ENCODE measurements at places on chromosomes 1 and 21.

- DNase-seq = no peak
These were observed 21.1 kb downstream of the SMAP2 start for GRCh38 chr1:40394491-40395172.

DNA sequence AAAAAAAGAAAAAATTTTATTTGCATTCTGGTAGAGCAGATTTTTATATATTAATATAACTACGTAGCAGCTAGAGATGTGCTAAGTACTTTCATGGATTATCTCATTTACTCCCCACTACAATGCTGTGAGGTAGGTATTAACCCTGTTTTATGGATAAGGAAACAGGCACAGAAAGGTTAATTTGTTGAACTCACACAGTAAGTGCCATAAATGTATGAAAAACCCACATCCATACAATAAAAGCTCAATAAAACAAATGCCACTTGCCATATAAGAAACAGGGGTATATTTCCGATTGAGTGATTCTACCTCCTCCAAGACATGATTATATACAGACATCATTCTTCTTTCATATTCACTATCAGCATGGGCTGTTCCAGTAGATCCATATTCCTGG is 83.1 kb downstream of the INTS7 start:
- DNase-seq = no peak

DNA sequence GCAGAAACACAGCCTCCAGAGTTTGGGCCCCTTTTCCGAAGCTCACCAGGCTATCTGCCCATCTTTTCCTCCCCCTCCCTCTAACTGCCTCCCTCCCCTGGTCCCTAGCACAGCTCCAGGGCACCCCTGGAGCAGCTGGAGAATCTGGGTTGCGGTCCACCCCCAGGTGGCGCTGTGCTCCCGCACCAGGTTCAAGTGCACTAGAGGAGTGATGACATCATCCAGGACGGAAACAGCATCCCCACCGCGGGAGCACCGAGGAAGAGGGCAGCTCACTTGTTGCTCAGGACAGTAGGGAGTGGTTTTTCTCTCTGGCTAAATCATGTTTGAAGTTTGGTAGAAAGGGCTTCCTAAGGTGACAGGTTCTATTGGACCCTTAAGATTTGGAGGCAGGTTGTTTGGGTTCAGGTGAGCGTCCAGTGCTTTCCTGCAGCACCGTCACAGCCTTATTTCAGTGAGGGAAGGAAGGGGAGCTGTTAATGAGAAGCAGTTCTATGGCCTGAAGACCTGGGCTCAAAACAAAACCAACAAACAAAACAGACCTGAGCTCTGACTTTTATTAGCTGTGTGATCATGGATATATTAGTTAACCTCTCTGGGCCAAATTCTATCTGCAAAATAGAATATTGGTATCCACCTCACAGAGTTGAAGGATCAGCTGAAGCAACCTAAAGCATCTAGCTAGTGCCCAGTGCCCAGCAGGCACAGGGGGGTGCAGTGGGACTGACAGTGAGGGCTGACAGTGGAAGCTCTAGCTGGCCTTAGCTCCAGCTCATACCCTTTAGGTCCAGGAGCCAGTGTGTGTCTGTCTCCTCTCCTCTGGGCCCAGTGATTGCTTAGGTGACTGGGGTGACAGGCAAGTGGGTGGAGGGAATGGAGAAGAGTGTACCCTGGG is 7.5 kb downstream of the SHISA4 start:
- DNase-seq = peak; percentile 61

DNA sequence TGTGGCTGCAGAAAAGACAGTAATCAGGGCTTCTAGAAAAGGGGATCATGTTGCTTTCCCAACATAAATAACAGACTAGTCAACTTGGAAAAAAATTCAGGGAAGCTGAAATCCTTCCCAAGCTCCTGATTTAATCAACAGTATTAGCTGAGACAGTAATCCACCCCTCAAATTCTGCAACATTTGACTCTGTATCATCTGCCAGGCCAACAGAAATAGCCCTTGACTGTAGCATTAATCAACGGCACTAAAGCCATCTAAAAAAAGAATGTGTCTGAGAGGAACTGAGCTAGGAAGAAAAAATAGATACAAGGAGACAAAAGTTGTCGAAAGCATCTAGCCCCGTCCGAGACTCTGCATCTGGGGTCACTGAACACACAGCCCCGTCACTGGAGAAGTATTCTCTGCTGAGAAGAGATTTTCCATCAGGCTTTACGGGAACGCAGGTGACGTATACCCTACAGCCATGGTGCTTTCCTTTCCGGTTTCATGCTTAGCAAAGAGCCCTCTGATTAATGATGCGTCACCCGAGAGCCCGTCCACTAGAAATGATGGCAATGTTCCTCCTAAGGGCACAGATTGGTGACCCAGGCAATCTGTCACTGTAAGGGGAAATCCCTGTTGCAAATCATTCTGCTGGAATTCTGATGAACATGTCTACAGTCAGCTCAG is 42.1 kb upstream of the TP53BP2 start:
- no peak for DNase-seq

- DNase-seq = no peak
These were observed 5.2 kb downstream of the MFAP2 start for GRCh38 chr1:16975211-16975610.

GRCh38 chr1:150012611-150013010 is 2.1 kb upstream of the OTUD7B start:
- DNase-seq = peak; percentile 81

DNA sequence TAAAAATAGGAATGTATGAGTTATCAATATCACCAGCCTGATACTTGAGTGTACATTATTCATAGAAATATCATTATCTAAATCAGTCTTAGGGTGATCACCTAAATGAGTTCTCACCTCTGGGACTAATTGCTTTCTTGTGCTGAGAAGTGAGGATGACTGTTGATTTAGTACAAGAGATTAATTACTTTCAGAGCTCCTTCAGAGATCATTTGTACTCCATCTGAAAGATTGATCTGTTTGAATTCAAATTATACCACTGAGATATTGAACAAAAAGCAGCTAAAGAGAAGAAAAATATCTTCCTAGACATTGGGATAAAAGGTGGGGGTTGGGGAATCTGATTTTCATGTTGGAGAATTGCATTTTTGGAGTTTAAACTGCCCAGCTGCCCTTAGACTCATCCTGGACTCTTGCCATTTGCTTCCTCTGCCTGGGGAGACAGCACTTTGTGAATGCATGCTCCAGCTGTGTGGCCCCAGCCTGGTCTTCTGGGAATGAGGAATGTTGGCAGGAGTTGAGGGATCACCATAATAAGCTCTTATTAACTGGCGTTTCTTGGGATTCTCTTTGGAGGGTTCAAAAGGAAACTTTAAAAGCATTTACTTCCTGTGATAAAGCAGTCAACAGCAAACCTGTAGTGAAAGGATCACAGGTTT is 19.7 kb upstream of the PGBD2 start:
- DNase-seq = no peak

GRCh38 chr1:32623775-32624174 is 26.6 kb downstream of the ZBTB8OS start:
- no peak for DNase-seq

- no peak for DNase-seq
These were observed 135.5 kb upstream of the ERRFI1 start for GRCh38 chr1:8161546-8162105.

DNA sequence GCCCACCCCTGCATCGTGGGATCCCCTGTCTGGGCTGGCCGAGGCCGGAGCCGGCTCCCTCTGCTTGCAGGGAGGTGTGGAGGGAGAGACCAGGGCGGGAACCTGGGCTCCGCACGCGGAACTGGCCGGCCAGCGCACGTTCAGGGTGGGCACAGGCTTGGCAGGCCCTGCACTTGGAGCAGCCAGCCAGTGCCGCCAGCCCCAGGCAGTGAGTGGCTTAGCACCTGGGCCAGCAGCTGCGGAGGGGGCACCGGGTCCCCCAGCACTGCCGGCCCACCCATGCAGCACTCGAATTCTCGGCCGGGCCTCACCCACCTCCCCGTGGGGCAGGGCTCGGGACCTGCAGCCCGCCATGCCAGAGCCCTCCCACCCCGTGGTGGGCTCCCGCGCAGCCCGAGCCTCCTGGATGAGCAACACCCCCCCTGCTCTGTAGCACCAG is 422.6 kb downstream of the AMY1C start:
- no peak for DNase-seq

- no peak for DNase-seq
These were observed 51.6 kb downstream of the FAM163A start for GRCh38 chr1:179794669-179795068.

DNA sequence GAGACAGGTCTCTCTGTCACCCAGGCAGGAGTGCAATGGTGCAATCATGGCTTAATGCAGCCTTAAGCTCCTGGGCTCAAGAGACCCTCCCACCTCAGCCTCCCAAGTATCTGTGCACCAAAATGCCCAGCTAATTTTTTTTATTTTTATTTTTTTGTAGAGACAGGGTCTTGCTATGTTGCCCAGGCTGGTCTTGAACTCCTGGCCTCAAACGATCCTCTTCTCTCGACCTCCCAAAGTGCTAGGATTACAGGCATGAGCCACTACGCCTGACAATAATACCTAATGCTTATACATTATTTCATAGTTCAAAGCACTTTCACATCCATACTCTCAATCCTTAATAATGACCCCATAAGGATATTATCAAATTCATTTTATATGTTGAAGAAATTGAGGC is 48.3 kb downstream of the LUZP1 start:
- no peak for DNase-seq

- no peak for DNase-seq
These were observed 60.9 kb downstream of the PRDM2 start for GRCh38 chr1:13760921-13761320.

- no peak for DNase-seq
These were observed 109.6 kb downstream of the SLC45A1 start for GRCh38 chr1:8427493-8427892.

- DNase-seq = no peak
These were observed 40.5 kb upstream of the SCYL3 start for GRCh38 chr1:169933984-169934725.

- no peak for DNase-seq
These were observed 304.1 kb upstream of the USP24 start for GRCh38 chr1:55519276-55519675.

GRCh38 chr1:165443539-165444311 is 1.2 kb downstream of the RXRG start:
- peak; percentile 42 for DNase-seq

- DNase-seq = no peak
These were observed 33.4 kb downstream of the INKA2 start for GRCh38 chr1:111705841-111706240.

DNA sequence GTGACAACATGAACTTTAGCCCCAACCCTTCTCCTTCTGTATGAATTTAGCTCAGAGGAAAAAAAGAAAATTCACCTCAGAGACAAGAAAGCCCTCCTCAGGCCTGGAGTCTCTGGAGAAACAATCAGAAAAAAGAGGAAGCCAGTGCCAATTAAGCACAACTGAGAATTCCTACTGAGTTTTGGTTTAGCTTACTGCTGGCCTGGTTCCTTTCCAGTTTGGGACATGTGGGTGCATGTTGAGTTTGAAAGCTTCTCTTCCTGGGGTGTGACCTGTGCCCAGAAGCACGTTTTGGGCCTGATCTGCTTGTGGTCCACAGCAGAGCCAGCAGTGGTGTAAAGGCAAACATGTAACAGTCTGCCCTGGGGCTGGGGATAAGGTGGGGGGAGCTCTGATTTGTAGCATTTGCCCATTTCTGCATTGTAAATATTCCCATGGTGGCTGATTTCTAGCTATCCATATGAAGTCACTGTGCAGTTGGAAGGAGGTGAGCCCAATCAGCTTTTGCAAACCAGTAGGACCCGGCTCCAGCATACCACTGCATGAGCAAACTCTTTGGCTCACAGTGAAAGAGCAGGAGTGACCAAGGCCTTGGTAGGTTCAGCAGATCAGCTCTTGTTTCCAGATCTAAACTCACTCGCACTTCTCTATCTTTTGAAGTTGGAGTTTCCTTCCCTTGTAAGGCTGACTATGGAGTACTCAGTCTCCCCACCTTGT is 4.7 kb upstream of the THEM5 start:
- no peak for DNase-seq

- peak; percentile 30 for DNase-seq
These were observed 66.1 kb downstream of the TENT5C start for GRCh38 chr1:117671781-117672501.

- DNase-seq = no peak
These were observed 54.2 kb upstream of the TNR start for GRCh38 chr1:175797576-175797975.

DNA sequence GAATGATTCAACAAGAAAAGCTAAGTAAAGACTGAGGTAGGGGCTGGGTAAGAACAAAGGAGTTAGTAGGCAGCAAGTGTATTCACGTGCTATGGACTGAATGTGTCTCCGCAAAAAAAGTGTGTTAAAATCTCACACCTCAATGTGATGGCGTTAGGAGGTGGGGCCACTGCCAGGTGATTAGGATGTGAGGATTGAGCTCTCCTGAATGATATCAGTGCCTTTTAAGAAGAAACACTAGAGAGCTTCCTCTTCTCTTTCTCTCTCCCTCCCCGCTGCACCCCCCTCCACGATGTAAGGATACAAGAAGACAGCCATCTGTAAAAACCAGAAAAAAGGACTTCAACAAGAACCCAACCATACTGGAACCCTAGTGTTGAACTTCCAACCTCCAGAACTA is 396.1 kb upstream of the PLXNA2 start:
- DNase-seq = no peak

GRCh38 chr1:29372108-29372507 is 135.8 kb downstream of the PTPRU start:
- no peak for DNase-seq

- DNase-seq = no peak
These were observed 35.5 kb upstream of the VANGL1 start for GRCh38 chr1:115606305-115606704.

GRCh38 chr1:235156265-235156664 is 4.8 kb downstream of the RBM34 start:
- DNase-seq = no peak

- no peak for DNase-seq
These were observed 1.8 kb upstream of the OR2T6 start for GRCh38 chr1:248373761-248374160.

- DNase-seq = no peak
These were observed 143.9 kb upstream of the DNAH14 start for GRCh38 chr1:224785622-224786021.

DNA sequence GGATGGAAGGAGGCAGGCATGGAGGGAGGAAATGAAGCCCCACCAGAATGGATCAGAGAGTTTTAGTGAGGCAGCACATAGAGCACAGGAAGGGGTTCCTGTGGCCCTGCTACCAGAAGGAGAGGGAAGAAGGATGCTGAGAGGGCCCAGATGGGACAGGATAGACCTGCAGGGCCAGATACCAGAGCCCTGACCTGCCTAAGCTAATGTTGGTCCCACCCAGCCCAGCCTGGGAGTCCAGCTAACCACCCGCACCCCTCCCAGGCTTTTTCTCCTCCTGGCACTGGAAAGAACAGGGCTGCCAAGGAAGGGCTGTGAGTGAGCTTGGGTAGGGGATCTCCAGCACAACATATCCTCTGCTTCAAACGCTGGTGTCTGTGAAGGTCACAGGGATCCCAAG is 6.9 kb downstream of the NECTIN4 start:
- no peak for DNase-seq

All from hippocampal formation (tissue), 2 donors.